ENCODE measurements at places on chromosomes 5 and 9. TPM values are rescaled to one million over a fixed set of nuclear protein-coding genes. Genes with fewer than 3 reads are reported as not detected.
A peak's percentile ranks its signal among the peaks of the same experiment; 100 is the strongest.

The ANKRD18A gene
- 0.11 TPM for polyA plus RNA-seq

DNA sequence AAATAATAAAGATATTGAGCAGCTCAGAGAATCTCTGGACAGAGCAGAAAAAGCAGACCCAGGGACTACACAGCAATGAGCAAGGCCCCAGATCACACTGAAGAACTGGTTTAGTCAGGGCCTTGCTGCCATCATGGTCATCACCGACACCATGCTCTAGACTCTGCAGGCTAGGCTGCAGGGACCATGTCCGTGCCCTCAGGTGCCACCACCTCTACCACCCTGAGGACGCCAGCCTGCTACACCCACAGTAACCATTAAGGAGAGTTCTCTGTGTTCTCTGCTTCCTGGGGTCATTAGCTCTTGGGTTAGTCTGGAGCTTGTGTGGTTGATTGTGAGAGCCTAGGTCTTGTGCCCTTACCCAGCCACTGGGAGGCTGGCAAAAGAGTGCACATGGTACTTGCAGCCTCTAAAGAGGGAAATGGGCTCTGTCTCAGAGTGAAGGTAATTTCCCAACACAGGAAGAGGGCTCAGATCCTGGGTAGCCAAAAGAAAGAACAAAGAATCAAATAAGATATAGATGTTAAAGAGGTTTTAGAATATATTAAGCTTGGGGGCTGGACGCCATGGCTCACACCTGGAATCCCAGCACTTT is 31.9 kb upstream of the JADE2 start:
- H3K27ac ChIP-seq: no peak overlapping the region
- no peaks in the 10 kb centered on the region for H3K36me3 ChIP-seq
- no peak for DNase-seq
- H3K4me3 ChIP-seq: no peak overlapping the region
- H3K27me3 ChIP-seq: no peaks in the 10 kb centered on the region

DNA sequence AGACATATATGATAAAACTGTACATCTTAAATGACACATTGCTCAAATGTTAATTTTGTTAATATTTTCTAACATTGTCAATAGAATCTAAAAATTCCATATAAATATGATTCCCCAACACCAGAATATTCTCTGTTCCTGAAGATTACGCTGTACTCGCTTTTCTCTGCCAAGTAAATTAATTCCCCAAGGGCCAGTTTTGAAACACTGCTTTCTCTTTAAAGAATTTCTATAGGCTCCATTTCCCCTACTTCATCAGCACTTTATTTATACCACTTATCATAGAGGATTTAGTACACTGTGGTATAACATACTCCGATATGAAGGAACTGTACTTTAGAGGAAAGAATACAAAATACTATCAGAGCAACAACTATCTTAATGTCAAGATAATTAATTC is 101.4 kb upstream of the ACOT12 start:
- H3K4me3 ChIP-seq: no peak overlapping the region
- no peak for DNase-seq
- no peaks in the 10 kb centered on the region for H3K27me3 ChIP-seq
- no peaks in the 10 kb centered on the region for H3K4me1 ChIP-seq
- no peaks in the 10 kb centered on the region for H3K36me3 ChIP-seq

GRCh38 chr9:121783521-121784507 is 132.4 kb downstream of the DAB2IP start:
- H3K36me3 ChIP-seq: no peaks in the 10 kb centered on the region
- H3K27me3 ChIP-seq: no peaks in the 10 kb centered on the region
- no peak for DNase-seq
- H3K4me3 ChIP-seq: no peak overlapping the region
- peaks cover 4% of the 10 kb centered on the region for H3K4me1 ChIP-seq

DNA sequence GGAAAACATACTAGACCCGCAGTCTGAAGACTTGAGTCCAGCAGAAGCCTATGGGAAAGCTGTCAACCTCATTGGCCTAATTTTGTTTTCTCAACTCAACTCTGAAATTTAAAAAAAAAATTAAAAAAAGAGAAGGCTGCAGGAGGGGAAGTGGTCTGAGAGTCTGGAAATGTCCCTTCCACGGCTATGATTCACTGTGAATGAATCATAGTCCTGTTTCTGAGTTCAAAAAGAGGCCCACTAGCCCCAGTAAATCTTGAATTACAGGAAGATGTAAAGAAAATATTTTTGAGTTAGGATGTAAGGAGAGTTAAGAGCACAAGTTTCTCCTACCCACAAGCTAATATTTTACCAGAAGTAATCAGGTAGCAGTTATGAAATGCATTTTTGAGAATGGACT is 565.5 kb upstream of the DMAC1 start:
- peak; percentile 94 for DNase-seq
- peak overlapping the region; percentile 98 for H3K27ac ChIP-seq
- peaks cover 41% of the 10 kb centered on the region for H3K4me1 ChIP-seq

DNA sequence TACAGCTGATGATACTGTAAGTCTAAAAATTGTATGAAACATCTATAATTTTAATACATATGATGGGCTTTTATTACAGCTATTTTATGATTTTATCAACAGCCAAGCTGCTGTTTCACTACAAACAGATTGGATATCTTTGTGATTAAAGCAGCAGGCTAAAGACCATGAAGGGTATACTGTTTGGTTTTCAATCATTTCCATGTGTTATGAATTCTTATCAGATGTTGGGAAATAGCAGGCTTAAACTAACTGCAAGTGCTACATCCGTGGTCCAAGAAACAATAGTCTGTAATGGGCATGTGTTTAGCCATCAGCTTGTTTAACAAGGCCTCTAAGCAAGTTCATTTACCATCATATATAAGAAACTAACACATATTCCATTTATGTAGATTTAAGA is 107.5 kb downstream of the CWC27 start:
- H3K27me3 ChIP-seq: no peaks in the 10 kb centered on the region
- H3K27ac ChIP-seq: no peak overlapping the region
- no peak overlapping the region for H3K4me3 ChIP-seq
- DNase-seq: no peak
- no peaks in the 10 kb centered on the region for H3K36me3 ChIP-seq
- no peaks in the 10 kb centered on the region for H3K4me1 ChIP-seq

The FOXD4L3 gene
- not detected for polyA plus RNA-seq

DNA sequence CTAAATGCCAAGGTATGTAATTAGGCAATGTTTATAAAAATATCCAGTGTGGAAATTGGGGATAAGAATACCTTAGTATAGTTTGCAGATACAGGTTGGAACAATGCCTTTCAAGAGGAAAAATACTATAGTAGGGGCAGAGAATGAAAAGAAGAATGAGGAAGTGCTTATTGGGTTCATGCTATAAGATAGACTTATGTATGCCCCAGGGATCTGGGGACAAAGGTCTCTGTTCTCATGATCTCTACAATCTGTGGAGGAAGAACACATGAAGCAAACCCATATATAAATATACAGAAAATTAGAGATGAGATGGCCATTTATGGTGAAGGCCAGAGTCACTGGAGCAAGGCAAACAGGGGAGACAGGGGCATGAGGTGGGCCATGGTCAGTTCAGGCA is 106.5 kb upstream of the DAB2 start:
- H3K4me3 ChIP-seq: no peak overlapping the region
- no peaks in the 10 kb centered on the region for H3K27me3 ChIP-seq
- DNase-seq: no peak

The CCDC171 gene
- 0.19 TPM for polyA plus RNA-seq

The PCDHGB7 gene
- polyA plus RNA-seq: 6.5 TPM

DNA sequence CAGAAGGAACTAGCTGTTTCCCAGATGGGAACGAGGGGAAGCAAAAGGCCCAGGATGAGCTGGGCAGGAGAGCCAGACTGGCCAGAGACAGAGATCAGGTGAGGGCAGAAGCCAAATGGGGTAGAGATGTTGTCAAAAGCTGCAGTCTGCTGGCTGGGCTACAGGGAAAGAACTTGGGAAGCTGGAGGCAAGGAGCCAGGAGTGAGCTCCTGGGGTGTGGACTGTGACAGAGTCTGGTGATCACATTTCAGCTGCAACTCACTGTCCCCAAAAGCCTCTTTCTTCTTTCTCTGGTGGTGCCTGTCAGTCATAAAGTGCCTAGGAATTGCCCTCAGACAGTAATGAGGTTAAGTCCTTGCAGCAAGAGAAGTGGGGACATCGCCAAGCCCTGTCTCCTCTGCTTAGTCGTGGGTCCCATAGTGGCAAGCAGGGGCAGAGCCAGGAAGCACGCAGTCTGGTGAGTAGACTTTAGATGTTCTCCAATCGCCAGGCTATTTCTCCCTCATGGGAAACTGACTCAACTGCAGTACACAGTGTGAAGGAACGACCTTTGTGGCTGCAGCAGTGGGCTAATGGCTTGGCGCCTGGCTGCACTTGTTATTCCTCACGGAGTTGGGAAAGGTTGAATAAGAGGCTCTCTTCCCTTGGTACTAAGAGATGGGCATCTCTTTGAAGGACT is 2.5 kb upstream of the FSD1L start:
- no peak overlapping the region for H3K4me3 ChIP-seq
- peaks cover 14% of the 10 kb centered on the region for H3K4me1 ChIP-seq
- H3K27ac ChIP-seq: no peak overlapping the region
- no peak for DNase-seq
- H3K36me3 ChIP-seq: no peaks in the 10 kb centered on the region
- no peaks in the 10 kb centered on the region for H3K27me3 ChIP-seq

The CETN3 gene
- polyA plus RNA-seq: 0.92 TPM

The KLF4 gene
- 2.7 TPM for polyA plus RNA-seq

The KLHL3 gene
- 7.5 TPM for polyA plus RNA-seq

The VDAC1 gene
- 82.8 TPM for polyA plus RNA-seq

All from endothelial cell of umbilical vein (primary cell).